ENCODE measurements at places on chromosomes 1 and 21.

- no peak for DNase-seq
These were observed 72.8 kb downstream of the S100B start for GRCh38 chr21:46532080-46532479.

GRCh38 chr1:77394166-77394565, 112.3 kb downstream of the AK5 start:
- DNase-seq = no peak

GRCh38 chr1:39538531-39539251, 37.9 kb downstream of the PABPC4 start:
- DNase-seq = no peak

DNA sequence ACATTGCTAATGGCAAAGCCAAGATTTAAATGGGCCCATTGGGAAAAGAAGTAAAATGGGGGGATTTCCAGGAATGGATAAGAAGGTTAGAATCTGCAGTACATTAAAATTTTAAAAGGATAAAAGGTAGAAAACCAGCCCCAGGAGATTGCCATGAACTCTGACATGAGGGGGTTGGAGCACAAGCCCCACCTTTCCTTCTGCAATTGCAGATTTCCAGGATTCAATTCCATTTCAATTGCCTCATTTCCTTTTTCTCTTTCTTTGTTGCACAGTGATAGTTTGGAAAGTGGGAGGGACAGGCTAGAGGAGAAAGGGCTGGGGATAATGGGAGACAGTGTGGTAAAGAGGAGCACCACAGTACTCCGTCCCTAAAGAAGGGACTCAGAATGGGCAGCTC, 238.5 kb upstream of the RAB4A start:
- no peak for DNase-seq
